ENCODE measurements at places on chromosomes 1 and 21.

- peak; percentile 10 for DNase-seq
Observed at GRCh38 chr1:154463512-154463990, 38.5 kb upstream of the TDRD10 start.

- DNase-seq, result no peak
Observed at GRCh38 chr1:5637171-5637570, 355.1 kb downstream of the NPHP4 start.

- DNase-seq, result peak; percentile 71
Observed at GRCh38 chr1:23168445-23169194, at the start of gene LUZP1. LUZP1 (minus strand) TSS chr1:23168856.

GRCh38 chr1:84855168-84855567 lies 37.8 kb downstream of the LPAR3 start:
- DNase-seq, result no peak

GRCh38 chr1:198333744-198334143 lies 176.9 kb downstream of the NEK7 start:
- no peak for DNase-seq

DNA sequence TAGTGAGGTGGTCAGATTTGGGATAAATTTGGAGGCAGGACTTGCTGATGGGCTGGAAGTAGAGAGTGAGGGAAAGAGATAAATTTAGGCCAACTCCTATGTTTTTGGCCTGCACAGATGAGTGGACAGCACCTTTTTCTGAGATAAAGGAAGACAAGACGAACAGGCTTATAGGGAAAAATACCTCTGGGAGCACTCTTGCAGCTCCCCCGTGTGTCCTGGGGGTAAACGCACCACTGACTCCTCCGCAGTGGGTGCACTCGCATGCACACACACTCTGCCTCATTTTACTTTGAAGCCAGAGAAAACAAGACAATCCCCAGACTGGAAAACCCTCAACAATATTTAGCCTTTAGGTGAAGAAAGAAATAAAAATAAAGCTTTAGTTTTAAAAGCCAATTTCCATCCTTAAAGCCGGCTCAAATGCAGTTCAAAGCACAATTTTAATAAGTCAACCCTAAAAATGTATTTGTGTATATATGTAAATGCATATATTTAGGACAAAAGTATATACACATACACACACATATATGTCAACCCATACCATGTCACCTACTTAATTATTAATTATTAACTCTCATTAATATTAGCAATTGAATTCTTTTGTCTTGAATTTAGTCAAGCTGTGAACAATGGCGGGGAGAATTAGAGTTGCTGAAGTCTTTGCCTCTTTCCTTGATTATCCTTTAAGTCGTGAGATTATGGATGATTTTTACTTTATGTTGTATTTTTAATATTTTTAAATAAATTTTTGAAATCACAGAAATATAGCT lies 341.8 kb downstream of the ZNF326 start:
- no peak for DNase-seq

DNA sequence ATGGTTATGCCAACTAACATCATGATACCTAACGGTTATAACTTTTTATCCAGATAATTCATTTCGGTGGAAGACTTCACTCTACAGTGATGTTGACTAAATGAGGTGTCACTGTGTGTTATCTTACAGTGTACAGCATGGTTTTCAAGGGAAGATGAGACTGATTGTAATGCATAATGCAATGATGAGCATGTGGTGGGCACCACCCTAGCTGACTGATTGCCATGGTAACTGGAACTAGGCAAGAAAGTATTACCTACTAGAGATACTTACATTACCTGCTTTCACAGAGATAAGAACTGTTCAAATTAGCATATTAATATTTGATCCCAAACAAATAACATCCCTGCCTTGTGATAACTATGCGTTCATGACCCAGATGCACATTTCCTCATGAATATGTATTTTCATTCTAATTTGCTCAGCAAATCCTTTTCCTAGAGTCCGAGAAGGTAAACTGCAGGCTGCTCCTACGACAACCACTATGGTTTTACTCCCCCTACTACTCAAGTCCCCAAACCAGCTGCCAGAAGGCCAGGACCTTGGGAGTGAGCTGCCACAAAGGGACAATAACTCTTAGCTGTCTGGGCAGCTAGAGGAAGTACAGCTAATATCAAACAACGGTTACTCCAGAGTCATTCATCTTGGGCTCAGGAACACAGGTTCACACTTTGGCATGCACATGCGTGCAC lies 29.2 kb downstream of the TRABD2B start:
- no peak for DNase-seq

DNA sequence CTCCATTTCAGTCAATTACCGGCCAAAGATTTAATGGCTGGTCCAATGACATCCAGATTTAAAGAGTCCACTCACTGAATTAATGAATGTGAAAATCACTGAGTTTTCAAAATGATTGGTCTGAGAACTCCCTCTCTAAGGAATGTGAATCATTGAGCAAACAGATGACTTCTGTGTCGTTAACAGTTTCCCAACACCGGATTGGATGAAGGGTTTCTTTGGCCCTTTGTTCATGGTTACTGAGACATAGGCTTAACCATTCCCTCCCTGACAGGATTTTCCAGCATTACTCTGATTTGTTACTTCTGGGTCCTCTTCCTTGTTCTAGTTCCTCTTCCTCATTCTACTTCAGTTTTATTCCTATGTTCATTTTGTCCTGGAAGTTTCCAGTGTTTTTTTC lies 1.5 kb upstream of the CLDN17 start:
- no peak for DNase-seq

DNA sequence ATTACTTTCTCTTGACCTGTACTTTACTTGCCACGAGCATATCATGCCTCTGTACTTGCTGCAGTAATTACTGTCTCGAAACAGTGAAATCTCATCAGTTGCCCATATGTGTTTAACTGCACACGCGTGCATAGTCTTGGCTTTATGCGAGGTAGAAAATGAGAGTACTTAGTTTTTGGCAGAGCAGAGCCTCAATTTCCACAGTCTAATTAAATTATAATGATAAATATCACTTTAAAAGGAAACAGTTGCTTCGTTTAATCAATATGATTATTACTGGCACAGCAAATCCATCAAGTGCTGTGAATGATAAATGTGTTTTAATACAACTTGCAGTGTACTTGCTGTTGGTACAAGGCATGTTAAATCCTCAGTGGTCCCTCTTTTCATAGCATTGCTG lies 47.6 kb downstream of the ADARB1 start:
- DNase-seq, result no peak

DNA sequence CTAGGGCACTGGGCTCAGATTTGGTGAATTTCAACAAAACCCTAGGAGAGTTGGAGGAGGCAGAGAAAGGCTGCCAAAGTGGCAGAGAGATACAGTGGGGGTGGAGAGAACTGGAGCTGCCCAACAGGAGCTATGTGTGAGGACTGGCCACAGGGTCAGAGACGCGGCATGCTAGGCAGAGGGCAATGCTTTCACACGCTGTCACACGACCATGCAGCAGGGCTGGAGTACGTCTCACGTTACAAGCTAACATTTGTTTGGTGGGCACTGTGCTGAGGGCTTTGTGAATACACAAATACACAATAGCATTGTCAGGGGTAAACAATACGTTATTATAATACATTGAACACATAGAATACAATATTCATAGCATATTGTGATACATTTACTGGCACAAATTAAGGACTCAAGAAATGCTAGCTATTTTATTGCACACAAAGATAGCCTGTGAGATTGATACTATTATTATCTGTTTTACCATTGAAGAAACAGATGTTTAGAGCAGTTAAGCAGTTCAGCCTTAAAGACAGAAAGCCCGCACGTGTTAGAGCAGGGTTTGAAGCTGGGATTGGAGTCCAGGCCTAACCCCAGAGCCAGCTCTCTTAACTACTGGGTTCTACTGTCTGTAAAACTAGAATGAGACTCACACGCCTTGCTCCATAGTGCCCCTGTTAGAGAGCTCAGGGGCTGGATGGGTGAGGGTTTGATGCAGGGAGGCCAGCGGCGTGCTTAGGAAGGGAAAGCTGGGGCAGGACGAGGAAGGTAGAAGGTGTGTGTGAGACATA lies 4.5 kb downstream of the RAB7B start:
- no peak for DNase-seq

DNA sequence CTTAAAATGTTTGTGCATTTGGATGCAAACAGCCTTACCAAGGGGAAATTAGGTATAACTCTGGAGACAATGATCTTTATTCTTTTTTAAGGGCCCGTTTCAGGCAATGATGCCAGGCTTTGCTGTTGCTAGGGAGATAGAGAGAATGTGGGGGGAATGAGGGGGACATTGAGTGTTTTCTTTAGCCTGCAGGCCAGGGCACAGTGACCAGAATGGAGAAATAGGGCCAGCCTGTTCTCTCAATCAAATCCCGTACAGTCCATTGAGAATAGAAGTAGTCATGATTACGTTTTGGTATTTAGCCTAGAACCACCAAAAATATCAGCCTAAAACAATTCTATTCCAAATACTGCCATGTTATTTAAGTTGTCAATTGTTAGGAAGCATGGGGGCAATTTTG lies 49.0 kb downstream of the RGS7 start:
- DNase-seq, result no peak

DNA sequence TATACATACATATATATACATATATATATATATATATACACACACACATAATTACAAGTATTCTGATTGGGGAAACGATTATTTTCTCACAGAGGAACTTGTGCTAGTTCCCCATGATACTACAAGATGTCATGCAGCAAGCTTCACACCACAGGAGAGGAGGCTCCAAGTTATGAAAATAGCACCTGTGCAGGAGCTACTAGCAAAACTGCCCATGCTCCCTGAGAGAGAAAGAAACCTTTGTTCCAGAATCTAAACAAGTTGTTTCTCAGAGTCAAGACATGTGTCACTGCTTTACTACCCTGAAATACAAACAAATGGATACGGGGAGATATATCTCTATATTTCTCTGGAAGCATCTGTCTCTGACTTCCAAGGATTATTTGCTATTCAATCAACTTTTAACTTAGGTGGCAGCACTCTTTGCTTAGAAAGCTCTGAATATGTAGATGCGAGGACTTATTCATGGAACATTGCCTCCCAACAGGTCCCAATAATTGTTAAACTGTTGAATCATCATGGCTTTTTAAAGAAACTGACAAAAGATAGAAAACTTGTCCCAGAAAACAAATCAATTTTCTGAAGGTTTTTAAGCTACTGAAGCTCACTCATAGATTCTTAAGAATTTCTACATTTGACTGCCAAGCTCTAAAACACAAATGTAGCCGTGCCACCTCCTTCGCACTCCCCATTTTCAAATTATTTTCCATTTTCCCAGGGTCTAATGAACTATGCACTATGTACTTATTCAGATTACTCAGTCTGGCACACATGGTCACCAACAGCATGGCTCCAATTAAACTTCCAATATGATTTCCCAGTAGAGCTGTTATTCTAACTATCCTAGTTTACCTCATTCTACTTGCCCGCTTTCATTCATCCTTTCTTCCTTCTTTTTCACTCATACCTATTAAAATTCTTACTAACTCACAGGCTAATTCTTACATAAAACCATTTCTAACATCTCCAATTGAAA lies 929.1 kb downstream of the LTN1 start:
- no peak for DNase-seq

DNA sequence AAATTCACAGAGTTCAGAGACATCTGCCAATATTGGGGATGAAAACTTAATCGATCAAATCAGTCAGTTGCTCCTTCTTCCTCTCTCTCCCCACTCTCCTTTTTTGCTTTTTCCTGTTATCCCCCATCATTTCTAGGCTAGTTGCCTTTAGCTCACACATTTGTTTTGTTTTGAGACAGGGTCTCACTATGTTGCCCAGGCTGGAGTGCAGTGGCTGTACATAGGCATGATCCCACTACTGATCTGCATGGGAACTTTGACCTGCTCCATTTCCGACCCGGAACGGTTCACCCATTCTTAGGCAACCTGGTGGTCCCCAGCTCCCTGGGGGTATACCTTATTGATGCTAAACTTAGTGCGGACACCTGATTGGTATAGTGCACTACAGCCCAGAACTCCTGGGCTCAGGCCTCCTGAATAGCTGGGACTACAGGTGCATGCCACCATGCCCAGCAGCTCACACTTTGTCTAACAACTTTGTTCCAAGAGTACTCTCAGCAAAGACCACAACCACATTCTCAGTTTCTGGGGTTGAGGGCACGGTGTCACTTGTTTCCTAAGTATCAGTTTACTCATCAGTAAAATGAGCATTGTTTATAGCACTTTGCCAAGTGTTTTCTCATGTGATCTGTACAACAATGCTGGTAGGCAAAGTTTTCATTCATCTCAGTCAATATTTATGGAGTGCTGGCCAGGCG lies 6.7 kb upstream of the ELOA start:
- DNase-seq, result no peak

DNA sequence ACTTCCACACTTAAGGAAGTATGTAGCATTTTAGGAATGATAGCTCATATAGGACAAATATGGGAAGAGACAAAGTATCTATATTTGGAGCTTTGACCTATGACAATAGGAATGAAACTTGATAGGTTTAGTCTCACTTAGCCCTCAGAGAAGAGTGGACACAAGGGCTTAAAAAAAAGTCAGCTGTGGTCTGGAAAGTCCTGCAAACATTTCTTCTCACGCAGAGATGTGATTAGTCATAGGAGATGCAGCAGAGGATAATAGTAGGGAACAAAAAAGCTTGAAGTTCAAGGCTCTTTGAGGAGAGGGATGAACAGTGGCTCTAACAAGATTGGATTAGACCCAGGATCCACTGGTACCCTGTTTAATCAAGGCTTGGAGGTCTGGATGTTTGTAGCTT lies 14.8 kb upstream of the RNF220 start:
- peak; percentile 92 for DNase-seq

DNA sequence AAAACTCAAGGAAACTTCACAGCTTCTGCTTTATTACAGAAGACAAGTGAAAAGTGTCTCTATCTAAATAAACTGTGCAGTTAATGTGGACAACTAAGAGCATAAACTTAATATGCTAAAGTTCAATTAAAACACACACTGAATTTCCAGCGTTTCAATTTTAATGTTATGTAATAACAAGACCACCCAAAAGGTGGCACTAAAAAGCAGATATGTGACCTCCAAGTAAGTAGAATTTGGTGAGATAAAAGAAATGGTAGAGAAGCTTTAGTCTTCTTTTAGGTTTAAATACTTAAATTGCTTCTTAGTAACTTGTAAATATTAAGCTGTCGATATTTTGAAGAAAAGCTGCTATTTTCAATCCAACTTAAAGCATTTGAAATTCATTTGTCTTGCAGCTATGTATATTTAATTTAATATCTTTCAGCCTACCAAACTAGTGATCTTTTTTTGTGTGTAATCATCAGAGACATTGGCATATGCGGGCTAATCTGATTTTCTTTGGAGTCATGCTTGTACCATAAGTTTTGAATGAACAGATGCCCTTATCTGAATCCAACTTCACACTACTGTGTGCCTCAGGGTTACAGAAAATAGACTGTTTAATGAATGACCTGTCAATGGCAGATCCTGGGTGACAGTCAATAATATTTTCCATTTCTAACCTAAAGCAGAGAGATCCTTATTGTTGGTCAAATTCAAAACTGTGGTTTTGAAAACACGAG lies 36.5 kb upstream of the ADAMTS1 start:
- no peak for DNase-seq

- no peak for DNase-seq
Observed at GRCh38 chr1:93675931-93676330, 5.7 kb downstream of the BCAR3 start.

- no peak for DNase-seq
Observed at GRCh38 chr1:35571263-35571662, 1.9 kb upstream of the TFAP2E start.
